ENCODE measurements at places on chromosomes 6 and 20. TPM values are rescaled to one million over a fixed set of nuclear protein-coding genes. Genes with fewer than 3 reads are reported as not detected.

C20orf96 gene
- 8.2 TPM for total RNA-seq

PLAGL1 gene
- total RNA-seq, result 4.5 TPM

NR2E1 gene
- not detected for total RNA-seq

PTCRA gene
- total RNA-seq, result not detected

- no peaks in the 10 kb centered on the region for H3K36me3 ChIP-seq
- H3K4me3 ChIP-seq, result no peak overlapping the region
- H3K27ac ChIP-seq, result no peak overlapping the region
Measured at GRCh38 chr20:46214824-46215488, 93.3 kb downstream of the CDH22 start.

DNA sequence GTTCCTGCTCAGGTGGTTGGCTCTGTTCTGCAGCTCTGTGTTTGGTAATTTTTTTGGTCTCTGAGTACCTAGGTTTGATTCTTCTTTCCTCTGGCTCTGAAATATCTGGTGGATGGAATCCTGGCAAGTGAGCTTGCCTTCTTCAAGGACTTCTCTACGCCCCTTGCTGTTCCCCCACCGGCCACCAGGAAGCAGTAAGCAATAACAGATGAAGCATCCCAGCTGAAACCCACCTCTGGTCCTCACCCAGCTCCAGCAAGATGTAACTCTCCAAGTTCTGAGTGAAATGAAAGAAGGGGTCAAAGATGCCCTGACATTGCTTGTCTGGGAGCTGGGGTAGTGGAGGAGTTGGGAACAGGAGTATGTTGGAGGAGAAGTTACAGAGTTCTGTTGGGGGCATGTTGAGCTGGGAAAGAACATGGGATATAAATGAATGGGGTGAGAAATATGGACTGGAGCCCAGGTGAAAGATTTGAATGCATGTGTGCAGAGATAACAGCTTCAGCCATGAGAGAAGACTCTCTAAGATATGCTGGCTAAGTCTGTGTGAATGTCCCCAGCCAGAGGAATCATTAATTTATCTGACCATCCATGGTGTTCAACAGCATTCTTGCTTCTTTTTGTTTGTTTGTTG lies 51.3 kb upstream of the GLP1R start:
- no peak overlapping the region for H3K4me3 ChIP-seq
- H3K4me1 ChIP-seq, result no peaks in the 10 kb centered on the region
- H3K27ac ChIP-seq, result no peak overlapping the region
- DNase-seq, result peak; percentile 32

GRCh38 chr6:159520002-159520401 lies 173.0 kb downstream of the SOD2 start:
- H3K4me3 ChIP-seq, result no peak overlapping the region
- H3K36me3 ChIP-seq, result no peaks in the 10 kb centered on the region
- peaks cover 25% of the 10 kb centered on the region for H3K27me3 ChIP-seq
- H3K4me1 ChIP-seq, result no peaks in the 10 kb centered on the region
- no peak for DNase-seq
- no peak overlapping the region for H3K27ac ChIP-seq

RALGAPA2 gene
- 26.4 TPM for total RNA-seq

DNA sequence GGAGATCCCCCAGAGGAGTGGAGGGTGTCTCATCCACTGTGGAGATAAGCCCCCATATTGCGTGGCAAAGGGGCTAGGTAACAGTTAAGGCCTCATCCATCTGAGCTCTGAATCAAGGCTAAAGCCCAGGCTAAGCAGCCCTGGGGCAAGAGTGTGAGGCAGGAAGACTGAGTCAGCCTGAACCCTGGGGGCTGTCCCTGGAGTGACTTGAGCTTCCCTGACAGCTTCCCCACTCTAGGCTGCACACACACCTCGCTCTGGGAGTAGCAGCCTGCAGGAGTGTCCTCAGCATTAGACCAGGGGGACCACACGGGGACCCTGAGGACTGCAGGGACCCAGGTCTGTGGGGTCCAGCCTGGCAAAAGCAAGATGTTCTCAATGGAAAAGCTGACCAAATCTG lies 27.9 kb downstream of the UBD start:
- H3K27me3 ChIP-seq, result peaks cover 4% of the 10 kb centered on the region
- H3K4me3 ChIP-seq, result no peak overlapping the region
- no peak overlapping the region for H3K27ac ChIP-seq
- H3K36me3 ChIP-seq, result no peaks in the 10 kb centered on the region
- no peaks in the 10 kb centered on the region for H3K4me1 ChIP-seq

ZFP57 gene
- total RNA-seq, result not detected

SLC26A8 gene
- total RNA-seq, result not detected

DNA sequence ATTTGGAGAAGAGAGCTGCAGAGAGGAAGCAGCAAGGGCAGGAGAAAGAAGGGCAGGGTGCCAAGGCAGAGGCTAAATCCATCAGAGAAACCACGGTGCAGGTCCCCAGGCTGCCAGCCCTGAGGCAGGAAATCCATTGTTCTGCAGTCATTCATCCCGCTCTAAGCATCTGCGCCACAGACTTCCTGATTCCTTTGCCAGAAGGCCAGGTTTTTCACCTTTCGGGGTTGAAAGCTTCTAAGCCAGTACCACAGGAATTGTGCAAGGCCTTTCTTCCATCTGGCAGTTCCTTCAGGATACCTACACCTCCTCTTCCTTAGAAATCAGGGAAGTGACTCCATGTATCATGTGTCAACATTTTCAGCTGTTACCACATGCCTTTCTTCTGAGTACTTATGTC lies 45.6 kb downstream of the ADGRF5 start:
- H3K27ac ChIP-seq, result no peak overlapping the region
- no peaks in the 10 kb centered on the region for H3K36me3 ChIP-seq
- no peak overlapping the region for H3K4me3 ChIP-seq

GRCh38 chr20:1184638-1185315 lies at the start of gene TMEM74B:
Gene TMEM74B, minus strand, starts transcription at chr20:1184981. Its CDS starts 1,180 bp downstream, at chr20:1183801.
- peaks cover 38% of the 10 kb centered on the region for H3K27me3 ChIP-seq
- H3K4me3 ChIP-seq, result peak within 1 kb of the TSS; percentile 63
- peaks cover 10% of the 10 kb centered on the region for H3K4me1 ChIP-seq
- DNase-seq, result no peak
- H3K36me3 ChIP-seq, result no peaks in the 10 kb centered on the region

- peaks cover 30% of the 10 kb centered on the region for H3K4me1 ChIP-seq
- no peak for DNase-seq
- no peak overlapping the region for H3K4me3 ChIP-seq
- no peaks in the 10 kb centered on the region for H3K27me3 ChIP-seq
- no peaks in the 10 kb centered on the region for H3K36me3 ChIP-seq
Measured at GRCh38 chr20:53074811-53075314, 102.7 kb downstream of the TSHZ2 start.

DNA sequence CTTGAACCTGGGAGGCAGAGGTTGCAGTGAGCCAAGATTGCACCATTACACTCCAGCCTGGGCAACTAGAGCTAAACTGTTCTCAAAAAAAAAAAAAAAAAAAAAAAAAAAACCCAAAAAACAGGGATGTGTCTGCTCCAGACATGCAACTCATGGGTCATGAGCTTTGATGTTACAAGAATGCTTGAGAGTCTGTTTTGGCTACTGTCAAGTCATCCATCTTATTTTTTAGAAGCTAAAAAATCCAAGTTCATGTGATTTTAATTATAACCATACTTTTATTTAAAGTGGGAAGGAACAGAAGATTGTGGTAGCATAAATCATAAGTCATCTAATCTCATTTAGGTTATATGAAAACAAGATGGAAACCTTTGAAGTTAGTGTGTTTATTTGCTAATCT lies 120.6 kb downstream of the PDE7B start:
- no peaks in the 10 kb centered on the region for H3K36me3 ChIP-seq
- H3K4me3 ChIP-seq, result no peak overlapping the region
- no peaks in the 10 kb centered on the region for H3K27me3 ChIP-seq
- H3K27ac ChIP-seq, result no peak overlapping the region
- H3K4me1 ChIP-seq, result no peaks in the 10 kb centered on the region
- no peak for DNase-seq

GRCh38 chr6:18121580-18122127 lies 823 bp downstream of the NHLRC1 start:
- H3K36me3 ChIP-seq, result no peaks in the 10 kb centered on the region
- no peak for DNase-seq
- no peak overlapping the region for H3K27ac ChIP-seq
- peak overlapping the region; percentile 21 for H3K4me3 ChIP-seq
- H3K27me3 ChIP-seq, result peaks cover 58% of the 10 kb centered on the region

DNA sequence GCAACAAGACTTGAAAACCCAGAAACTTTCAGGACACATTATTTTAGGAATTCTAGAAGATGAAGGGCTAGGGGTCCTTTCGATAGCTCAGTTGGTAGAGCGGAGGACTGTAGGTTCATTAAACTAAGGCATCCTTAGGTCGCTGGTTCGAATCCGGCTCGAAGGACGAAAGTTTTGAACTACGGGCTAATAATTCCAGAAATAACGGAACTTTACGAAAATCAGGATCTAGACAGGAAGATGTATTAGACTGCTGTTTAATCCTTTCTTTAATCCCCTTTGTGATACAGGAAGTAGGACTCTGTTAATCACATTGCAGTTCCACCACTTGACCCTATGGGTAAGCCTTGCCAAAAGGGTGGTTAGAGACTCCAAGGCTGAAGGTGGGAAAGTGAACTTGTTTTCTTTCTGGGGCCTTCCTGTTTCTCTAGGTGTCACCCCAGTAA lies 21.2 kb upstream of the ABT1 start:
- peaks cover 1% of the 10 kb centered on the region for H3K36me3 ChIP-seq
- peaks cover 15% of the 10 kb centered on the region for H3K27me3 ChIP-seq
- H3K4me3 ChIP-seq, result no peak overlapping the region
- H3K4me1 ChIP-seq, result peaks cover 38% of the 10 kb centered on the region

MMP24 gene
- total RNA-seq, result not detected

DNA sequence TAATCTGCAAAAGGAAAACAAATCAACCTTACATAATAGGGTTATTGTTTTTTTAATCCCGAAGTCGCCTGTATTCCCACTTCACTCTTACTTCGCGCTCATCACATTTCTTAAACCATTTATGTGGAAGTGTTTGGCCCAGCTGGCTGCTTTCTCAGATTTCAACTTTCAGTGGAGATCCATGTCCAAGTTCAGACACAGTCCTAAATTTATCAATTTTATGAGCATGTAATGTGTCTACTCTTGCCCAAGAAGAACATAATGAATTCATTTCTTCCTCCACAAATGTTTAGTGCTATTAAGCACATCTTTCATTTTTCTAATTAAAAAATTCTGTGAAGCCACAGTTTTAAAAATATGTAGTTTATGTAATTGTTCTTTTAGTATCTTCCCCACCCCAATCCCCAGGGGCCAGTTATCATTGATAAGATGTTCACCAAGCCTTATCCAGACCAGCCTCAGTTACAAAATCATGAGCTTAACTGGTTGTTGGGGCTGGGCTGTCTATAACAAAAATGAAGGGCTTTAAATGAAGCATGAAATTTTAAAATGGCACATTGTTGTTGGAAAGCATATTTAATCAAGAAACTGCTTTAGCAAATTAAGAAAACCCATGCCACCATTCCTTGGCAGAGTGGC lies 151.7 kb downstream of the UST start:
- no peaks in the 10 kb centered on the region for H3K4me1 ChIP-seq
- DNase-seq, result no peak
- H3K4me3 ChIP-seq, result no peak overlapping the region

GRCh38 chr6:165676435-165677068 lies 13.5 kb upstream of the PDE10A start:
- no peak for DNase-seq
- H3K36me3 ChIP-seq, result no peaks in the 10 kb centered on the region
- no peak overlapping the region for H3K4me3 ChIP-seq

DNA sequence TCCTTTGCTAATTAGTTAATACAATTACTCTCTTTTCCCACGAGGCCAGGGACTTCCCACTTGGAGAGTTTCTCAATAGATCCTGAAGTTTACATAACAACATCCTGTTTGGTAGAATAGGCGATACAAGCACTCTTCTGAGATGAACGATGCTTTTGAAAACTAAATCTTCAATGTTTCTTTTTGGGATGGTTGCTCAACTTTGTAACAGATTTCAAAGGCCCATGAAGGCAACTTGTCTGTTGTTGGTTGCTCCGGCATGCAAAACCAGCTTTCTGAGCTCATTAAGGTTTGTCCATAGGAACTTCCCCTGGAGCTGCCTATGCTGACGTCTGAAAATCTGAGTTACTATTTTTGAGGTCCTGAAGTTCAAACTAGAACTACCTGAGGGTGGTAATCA lies 25.9 kb upstream of the ROS1 start:
- DNase-seq, result no peak
- peaks cover 35% of the 10 kb centered on the region for H3K27me3 ChIP-seq
- H3K36me3 ChIP-seq, result no peaks in the 10 kb centered on the region
- H3K4me1 ChIP-seq, result no peaks in the 10 kb centered on the region

GRCh38 chr6:6842291-6842690 lies 253.8 kb downstream of the LY86 start:
- H3K4me3 ChIP-seq, result no peak overlapping the region
- H3K4me1 ChIP-seq, result no peaks in the 10 kb centered on the region
- no peaks in the 10 kb centered on the region for H3K36me3 ChIP-seq
- peaks cover 30% of the 10 kb centered on the region for H3K27me3 ChIP-seq

DNA sequence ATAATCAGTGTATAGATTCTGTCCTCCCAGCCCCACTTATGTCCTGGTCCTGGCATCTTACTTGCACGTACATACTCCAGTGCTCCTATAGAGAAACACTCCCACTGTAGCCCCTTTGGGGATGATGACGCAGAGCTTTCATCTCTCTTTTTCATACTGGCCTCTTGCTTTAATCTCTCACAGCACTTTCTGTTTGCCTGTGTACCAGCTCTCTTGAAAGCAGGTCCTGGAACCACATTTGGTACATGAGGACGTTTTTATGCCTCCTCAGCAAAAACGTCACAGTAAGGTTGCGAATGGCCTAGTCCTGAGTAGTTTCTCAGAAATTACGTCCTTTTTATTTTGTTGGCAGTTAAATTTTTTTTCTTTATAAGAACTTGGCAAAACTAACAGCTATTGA lies 10.8 kb downstream of the L3MBTL3 start:
- peak overlapping the region; percentile 90 for H3K27ac ChIP-seq
- H3K36me3 ChIP-seq, result peaks cover 65% of the 10 kb centered on the region
- H3K4me1 ChIP-seq, result peaks cover 56% of the 10 kb centered on the region

HRH3 gene
- not detected for total RNA-seq

COL11A2 gene
- 1.3 TPM for total RNA-seq

GRCh38 chr20:62355878-62356588 lies 11.1 kb downstream of the LAMA5 start:
- H3K36me3 ChIP-seq, result no peaks in the 10 kb centered on the region
- no peaks in the 10 kb centered on the region for H3K27me3 ChIP-seq
- H3K4me1 ChIP-seq, result no peaks in the 10 kb centered on the region

- no peak overlapping the region for H3K4me3 ChIP-seq
- no peaks in the 10 kb centered on the region for H3K27me3 ChIP-seq
- no peaks in the 10 kb centered on the region for H3K36me3 ChIP-seq
- DNase-seq, result no peak
Measured at GRCh38 chr6:5403609-5404008, 142.3 kb downstream of the FARS2 start.

LRFN2 gene
- 0.08 TPM for total RNA-seq

C20orf144 gene
- 0.15 TPM for total RNA-seq

ABHD16B gene
- total RNA-seq, result not detected

DNA sequence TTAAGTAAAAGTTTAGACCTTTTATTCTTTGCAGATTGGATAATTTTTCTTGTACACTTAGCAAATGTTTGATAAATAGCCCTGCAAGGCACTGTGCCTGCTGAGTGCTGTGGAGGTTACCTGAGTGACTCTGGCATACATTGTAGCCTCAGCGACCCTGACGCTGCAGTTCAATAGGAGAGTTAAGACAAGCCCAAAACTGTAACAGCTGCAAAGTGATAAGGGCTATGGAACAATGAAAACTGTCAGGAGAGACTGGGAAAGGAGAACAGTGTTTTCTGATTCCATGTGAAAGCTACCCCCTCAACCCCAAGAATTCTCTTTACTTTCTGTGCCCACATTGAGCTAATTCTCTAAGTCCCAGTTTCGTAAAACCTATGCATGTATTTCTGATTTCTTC lies 22.2 kb downstream of the HIVEP1 start:
- no peak for DNase-seq
- H3K27me3 ChIP-seq, result no peaks in the 10 kb centered on the region
- H3K4me1 ChIP-seq, result peaks cover 59% of the 10 kb centered on the region
- H3K4me3 ChIP-seq, result no peak overlapping the region
- peaks cover 26% of the 10 kb centered on the region for H3K36me3 ChIP-seq
